Brain microvascular endothelial cell (primary cell): ENCODE measurements at places on chromosomes 6 and 20.
A peak's percentile ranks its signal among the peaks of the same experiment; 100 is the strongest.

DNA sequence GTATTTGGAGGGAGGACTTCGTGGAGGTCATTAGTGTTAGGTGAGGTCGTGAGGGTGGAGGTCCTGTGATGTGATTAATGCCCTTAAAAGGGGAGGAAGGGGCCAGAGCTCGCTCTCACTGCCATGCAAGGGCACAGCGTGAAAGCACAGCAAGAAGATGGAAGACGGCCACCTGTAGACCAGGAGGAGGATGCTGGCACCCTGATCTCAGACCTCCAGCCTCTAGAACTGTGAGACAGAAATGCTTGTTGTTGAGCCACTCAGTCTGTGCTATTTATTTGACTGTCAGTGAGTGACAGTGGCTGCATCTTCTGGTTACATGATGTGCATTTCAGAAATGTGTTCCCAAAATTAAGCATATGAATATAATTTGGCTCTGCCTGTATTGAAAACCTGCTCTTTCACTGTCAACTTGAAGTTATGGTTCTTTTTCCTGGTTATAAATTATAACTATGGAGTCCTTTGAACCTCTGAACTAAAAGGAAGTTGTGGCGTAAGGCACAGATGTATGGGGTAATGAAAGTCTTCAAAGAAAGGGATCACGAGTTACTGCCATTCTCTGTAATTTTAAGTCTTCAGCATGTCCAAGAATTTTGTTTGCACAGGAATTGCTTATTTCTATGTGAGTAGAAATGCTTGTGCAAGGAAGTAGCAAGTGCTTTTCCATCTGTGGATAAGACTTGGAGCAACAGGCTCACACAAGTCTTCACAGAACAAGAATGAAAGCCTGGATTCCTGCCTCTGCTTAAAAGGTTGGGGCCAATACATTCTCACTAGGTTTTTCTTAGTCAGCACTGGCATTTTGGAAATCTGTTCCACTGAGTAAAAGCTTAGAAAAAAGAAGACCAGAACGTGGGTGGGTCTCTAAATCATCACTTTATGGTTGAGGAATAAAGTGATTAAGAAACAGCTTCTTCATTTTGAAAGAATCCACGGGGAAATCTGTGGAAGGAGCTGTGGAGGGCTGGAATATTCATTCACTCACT lies 10.3 kb downstream of the PPP1R14C start:
- no peak for DNase-seq

GRCh38 chr20:10877342-10877741 lies 203.5 kb upstream of the JAG1 start:
- no peak for DNase-seq

GRCh38 chr20:20019123-20019522 lies 2.0 kb downstream of the NAA20 start:
- DNase-seq: no peak

DNA sequence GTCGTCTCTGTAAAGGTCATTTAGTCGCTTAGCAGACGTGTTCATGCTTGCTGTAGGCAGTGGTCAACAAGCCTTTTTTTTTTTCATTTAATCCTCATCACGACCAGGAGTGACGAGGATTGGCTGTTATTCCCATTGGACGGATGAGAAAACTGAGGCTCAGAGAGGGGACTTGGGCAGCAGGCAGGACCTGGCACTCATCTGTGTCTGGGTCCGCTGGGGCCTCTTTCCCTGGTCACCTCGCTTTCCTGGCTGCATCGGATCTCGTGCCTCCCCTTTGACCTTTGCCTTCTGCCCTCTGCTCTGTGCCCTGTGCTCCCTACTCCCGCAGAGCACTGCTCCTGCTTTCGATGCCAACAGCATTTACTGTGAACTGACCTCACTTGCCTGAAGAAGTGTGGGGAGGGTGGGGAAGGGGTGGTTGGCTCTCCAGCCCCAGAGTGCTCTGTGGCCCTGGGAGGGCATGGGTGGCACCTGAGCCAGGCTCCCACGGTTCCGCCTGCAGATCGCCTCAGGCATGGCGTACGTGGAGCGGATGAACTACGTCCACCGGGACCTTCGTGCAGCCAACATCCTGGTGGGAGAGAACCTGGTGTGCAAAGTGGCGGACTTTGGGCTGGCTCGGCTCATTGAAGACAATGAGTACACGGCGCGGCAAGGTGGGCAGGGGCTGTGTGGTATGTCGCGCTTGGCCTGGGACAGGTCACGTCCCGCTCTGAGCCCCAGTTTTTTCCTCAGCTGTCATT lies 56.2 kb downstream of the SRC start:
- DNase-seq: no peak

GRCh38 chr6:88848870-88849269 lies 114.5 kb downstream of the RNGTT start:
- DNase-seq: no peak

DNA sequence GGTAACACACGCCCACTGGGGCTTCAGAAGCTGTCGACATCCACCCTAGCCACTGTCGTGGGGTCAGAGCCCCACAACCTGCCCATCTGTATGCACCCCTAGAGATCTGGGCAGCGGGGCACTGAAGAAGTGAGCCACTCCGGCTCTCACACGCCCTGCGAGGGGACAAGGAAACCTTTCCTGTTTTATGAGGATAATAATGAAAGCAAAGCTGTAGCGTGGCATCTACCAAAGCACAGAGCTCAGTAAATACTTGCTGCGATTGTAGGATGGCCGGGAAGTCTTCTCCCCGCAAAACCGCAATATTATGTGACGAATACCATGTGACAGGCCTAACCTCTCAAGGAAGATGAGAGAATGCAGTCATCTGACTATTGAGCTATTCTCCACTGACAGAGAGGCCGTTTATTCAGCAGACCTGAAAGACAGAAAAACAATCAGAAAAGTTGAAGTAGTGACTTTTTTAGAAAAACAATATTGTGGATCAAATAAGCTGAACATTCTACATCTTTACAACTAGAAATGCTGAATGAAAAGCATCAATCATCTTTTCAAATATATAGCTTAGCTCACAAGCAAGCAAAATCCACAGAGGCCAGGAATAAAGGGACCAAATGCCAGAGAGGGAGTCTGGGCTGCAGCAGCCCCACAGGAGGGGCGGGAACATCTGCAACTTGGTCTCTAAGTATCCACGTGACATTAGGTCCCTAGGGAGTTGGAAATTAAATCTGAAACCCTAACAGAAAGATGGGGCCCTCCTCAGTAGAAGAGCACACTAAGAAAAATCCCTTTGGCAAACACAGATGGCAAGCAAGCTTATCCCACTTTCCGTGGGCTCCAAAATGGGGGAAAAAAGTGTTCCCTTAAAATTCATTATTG lies 207.8 kb downstream of the TTLL2 start:
- DNase-seq: no peak

DNA sequence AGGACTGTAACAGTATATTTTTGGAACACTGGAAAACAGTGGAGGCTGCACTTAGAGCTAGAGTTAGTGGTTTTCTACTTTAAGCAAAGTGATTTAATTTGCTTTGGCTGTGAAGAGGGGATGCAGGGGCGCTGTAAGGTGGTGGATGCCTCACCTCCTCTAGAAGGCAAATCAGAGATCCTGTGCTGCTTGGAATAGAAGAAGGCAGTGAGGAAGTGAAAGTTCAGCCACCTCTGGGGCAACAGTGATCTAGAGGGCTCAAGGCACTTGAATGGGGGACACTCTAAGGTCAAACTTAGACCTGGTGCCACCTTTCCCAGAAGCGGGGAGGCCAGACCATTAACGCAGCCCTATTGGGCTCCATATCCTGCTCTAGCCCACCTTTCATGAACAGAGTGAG lies 19.0 kb upstream of the SNRPB2 start:
- no peak for DNase-seq

- peak; percentile 49 for DNase-seq
Observed at GRCh38 chr6:18990059-18990978, 603.2 kb downstream of the RNF144B start.

DNA sequence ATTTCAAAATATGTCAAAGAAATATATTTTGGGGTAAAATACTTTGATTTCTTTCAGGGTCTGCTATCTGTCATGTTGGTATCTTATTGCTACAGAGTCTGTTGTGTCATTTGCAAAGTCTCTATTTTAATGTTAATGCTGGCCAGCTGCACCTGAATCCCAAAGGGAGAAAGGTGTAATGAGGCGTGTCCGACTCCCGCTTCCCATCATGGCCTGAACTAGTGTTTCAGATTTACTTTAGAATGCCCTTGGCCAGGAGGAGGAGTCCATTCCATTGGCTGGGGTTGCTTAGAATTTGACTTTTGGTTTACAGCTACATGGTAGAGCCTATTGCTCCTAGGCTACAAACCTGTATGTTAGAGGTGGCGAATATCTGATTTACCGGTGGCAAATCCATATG lies 69.3 kb downstream of the FAM50B start:
- DNase-seq: no peak

- no peak for DNase-seq
Observed at GRCh38 chr6:104601131-104601651, 258.5 kb downstream of the HACE1 start.

- DNase-seq: no peak
Observed at GRCh38 chr6:5562277-5562676, 301.0 kb downstream of the FARS2 start.

- no peak for DNase-seq
Observed at GRCh38 chr6:41283600-41283999, 2.9 kb downstream of the TREM1 start.

DNA sequence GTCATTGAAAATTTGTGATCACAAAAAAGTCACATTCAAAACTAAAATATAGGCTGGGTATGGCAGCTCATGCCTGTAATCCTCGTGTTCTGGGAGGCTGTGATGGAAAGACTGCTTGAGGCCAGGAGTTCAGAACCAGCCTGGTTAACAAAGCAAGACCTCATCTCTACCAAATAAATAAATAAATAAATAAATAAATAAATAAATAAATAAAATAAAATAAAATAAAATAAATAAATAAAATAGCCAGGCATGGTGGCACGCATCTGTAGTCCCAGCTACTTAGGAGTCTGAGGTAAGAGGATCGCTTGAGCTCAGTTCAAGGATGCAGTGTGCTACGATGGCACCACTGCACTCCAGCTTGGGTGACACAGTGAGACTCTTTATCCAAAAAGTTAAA lies 343.1 kb upstream of the RUNX2 start:
- DNase-seq: no peak

GRCh38 chr6:117444600-117444999 lies 18.9 kb upstream of the ROS1 start:
- DNase-seq: no peak

DNA sequence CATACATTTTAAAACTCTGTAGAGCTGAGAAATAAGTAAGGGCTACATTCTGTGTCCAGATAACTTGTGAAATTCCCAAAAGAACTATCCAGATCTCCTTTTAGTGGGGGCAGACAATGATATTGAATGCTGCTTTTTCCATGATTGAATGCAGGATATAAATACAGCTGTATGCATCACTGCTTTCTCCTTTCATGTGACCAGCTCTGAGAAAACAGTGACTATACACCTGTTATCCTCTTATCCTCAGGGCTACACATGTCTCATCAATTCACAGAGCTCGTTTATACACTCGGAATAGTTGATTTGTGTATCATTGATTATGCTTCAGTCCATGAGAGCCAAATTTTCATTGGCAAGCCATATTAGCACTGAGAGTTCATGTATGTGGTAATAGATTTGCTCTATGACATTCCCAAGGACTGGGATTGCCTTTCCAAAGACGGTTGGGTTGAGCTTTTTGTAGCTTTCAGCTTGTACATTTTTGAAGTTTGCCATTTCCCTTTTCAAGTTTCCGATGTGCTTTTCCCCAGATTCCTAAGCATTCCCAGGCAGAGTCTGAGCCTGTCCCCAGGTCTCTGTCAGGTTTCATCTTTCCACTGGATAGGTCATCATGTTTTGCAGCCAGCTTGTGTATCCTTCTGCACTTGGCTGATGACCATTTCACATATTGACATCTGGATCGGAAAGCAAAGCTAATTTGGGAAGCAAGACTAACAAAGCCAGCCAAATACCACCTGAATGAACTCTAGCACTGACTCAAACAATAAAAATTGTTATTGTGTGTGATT lies 97.7 kb downstream of the RFX6 start:
- no peak for DNase-seq

DNA sequence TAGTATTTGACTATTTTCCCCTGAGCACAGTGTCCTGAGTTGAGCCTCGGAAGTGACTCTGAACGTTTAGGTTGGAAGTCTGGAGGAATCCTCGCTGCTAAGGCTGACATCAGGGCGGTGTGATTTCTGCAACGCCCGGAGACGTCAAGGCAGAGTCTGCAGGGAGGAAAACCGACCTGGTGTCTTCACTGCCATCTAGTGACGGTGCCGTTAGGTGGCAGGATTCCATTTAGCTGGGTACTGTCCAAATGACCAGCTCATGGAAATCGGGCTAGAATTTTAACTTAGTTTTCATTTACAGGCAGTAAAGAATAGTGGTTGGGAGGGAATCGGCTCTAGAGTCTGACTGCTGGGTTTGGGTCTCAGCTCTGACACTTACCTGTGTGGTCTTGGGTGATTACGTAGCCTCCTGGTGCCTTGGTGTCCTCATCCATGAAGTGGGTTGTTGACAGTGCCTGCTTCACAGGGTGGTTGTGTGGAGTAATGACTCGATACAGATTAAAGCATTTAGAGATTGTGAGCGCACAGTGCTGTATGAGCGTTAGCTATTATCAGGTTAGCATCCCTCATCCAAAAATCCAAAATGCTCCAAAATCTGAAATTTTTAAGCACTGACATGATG lies 35.0 kb downstream of the FOXF2 start:
- DNase-seq: peak; percentile 74

GRCh38 chr6:159067334-159067733 lies 22.5 kb upstream of the TAGAP start:
- DNase-seq: no peak

DNA sequence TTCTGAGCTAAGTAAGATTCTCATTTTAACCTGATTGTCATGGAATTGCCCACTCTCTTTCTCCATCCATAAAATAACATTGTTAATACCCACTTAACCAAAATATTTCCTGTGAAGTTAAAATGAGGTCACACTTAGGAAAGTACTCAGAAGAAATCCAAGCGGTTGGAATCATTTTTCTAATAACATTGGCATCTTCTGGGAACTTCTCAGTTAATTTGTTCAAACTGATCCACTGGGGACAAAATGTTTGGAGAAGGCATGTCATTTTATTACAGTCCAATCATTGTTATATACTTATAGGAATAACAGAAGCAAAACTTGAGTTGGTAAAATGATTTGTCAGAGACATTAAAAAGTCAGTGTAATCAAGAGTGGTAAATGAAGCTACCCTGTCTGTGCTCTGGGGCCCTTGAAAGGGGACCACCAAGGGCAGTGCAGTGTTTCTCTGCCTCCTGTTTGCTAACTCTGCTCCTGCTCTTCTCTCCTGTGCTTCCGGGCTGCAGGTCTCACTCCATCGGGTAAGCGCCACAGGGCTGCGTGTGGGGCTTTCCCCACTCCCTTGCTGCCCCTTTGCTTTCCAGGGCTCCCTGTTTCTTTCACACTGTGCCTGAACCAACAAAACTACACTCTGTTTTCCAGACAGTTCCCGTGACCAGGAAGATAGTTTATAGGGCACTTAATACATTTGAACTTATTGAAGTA lies 50.1 kb downstream of the HDDC2 start:
- DNase-seq: no peak
